Lower lobe of right lung (tissue), 2 donors: ENCODE measurements at places on chromosomes 13 and 19. TPM values are rescaled to one million over a fixed set of nuclear protein-coding genes. Genes with fewer than 3 reads are reported as not detected.

Gene AKT1S1
- total RNA-seq: 29.7 TPM

Gene NANOS3
- total RNA-seq: 0.68 TPM

Gene HCST
- total RNA-seq: 43.3 TPM

Gene ZNF443
- total RNA-seq: 3.3 TPM

Gene TLE6
- total RNA-seq: 4.2 TPM

Gene SHISA7
- total RNA-seq: not detected
